ENCODE measurements at places on chromosomes 11 and 22.

DNA sequence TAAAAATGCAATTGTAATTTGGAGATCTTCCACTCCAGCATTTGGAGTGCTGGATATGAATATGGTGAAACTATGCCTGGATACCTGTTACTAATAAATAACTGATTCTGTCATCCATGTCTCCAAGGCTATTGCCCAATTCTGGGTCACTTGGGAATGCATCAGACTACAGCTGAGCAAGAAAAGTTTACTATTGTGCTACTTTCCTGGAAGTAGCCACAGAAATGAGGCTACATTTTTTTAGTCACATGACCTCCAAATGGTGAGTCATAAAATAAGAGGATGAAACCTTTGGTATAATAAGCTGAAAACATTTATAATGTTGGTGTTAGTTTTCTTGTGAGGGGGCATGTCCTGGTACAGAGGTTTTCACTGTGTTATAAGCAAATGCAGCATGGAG, 44.4 kb downstream of the DCDC1 start:
- no peak for DNase-seq

- no peak for DNase-seq
These were observed 667 bp downstream of the ACCS start for GRCh38 chr11:44066732-44067141.

DNA sequence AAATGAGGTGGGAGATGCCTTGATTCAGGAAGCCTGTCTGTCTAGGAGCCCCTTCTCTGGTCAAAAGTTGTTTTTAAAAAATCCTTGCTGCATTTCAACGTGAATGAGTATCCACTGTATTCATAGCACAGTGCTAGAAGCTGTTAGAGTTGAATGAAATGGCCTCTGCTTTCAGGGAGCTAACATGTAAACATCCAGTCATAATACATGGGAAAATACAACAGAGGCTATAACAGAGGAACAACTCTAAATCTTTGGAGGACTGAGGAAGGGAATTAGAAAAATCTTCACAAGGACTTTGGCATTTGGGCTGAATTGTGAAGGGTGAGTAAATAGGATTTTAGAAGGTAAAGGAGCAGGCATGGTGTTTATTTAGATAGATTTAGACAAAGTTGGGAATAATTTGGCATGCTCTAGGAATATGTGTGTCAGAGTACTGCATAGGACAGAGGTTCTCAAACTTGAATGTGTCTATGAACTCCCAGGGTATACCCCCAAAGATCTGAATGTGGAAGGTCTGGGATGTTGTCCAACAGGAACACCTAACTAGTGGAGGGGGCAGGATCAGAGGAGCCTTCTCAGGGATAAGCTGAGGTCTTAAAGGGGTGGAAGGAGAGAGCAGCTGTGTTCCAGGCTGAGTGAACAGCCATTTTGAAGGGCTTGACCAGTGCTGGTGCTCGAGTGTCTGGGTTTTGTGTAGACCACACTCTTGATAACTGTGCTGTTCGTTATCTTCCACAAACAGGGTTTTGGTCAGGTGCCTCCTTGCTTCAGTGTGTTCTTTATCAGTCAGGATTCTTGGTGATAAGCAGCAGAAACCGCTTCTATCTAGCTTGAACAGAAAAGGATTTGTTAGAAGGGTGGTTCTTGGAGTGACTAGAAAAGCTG, 12.7 kb downstream of the SREBF2 start:
- no peak for DNase-seq

DNA sequence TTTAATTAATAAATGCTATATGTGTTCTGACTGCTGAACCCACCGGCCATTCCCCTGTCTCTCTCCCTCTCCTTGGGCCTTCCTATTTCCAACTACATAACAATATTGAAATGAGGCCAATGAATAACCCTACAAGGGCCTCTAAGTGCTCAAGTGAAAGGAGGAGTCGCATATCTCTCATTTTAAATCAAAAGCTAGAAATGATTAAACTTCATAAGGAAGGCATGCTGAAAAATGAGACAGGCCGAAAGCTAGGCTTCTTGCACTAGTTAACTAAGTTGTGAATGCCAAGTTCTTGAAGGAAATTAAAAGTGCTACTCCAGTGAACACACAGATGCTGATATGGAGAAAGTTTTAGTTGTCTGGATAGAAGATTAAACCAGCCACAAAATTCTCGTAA, 109.2 kb downstream of the TSPAN18 start:
- DNase-seq = no peak

GRCh38 chr11:95283650-95284049, 52.6 kb upstream of the SESN3 start:
- no peak for DNase-seq

GRCh38 chr22:46575911-46576555, 38.6 kb upstream of the CELSR1 start:
- no peak for DNase-seq

DNA sequence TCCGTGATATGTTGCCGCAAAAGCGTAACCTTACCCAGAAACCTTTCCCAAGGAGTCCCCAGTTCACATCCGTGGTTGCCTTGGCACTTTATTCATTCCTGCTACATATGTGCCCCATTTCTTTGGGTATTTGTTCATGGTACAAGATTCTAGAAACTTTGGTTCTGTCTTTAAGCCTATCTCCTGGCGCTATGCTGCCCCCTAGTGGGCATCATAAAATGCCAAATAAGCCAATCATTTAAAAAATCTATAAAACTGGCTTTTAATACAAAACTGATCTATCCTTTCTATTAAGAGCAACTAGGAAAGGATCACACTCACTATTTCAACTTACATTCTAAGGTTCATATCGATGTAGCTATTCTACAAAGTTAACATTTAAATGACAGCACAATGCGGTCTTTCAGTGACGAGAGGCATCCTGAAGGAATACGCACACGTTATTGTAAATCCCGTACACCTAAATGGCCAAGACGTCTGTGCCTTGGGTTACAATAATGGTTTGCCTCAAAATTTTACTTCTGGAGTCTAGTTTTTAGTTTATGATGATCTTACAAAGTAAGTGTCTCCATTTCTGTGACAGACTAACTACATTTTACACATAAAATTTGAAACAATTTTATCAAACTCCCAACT, 16.2 kb downstream of the PIWIL3 start:
- DNase-seq = peak; percentile 48

DNA sequence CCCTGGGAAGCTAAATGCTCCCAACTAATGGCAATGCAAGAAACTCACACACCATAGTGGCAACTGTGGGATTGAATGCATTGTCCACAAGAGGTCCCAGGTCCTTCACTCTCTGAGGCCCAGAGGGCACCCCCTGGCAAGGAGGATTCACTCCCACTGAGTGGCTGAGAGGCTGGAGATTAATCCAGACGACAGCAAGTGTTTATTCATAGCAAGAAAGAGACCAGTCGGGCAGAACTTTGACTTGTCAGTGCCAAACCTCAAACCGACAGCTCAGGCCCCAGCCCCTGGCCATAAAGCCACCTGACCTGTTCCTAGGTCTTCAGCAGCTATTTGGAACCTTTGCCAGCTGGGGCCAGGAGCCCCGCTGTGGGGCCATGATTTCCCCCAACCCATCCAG, 54.5 kb upstream of the MPEG1 start:
- no peak for DNase-seq

GRCh38 chr11:889257-889656, 21.4 kb downstream of the CHID1 start:
- DNase-seq = no peak

GRCh38 chr22:20922141-20922751, 5.0 kb downstream of the CRKL start:
- DNase-seq = no peak

DNA sequence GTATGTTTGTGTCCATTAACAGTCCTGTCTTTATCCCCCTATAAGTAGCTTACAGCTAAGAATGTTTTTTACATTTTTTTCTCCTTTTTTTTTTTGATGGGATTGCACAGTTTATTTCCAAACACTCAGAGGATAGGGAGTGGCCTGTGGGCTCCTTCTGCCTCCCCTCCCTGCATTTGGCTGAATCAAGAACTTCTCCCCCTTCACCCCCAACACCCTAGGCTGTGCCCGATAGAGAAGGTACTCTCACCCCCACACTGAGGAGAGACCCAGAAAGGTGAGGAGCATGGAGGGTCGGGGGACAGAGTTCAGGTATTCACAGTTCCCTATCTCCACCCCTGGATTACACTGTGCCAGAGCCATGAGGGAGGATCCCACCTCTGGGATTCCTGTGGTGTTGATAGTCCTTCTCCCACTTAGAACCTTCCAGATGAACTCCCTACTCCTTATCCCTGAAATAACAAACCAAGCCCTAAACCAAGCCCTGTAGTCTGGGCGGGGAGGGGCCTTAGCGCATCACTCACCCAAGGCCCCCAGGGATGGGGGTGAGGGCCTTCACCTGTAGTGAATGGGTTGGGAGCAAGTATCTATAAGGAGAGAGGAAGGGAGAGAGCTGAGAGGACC, 97.1 kb downstream of the ADAMTS15 start:
- DNase-seq = no peak

- DNase-seq = peak; percentile 41
These were observed 651 bp upstream of the FAM83F start for GRCh38 chr22:39994041-39994565.

Measured in effector CD4-positive, alpha-beta T cell (primary cell).